Epithelial cell of umbilical artery (primary cell): ENCODE measurements at places on chromosomes 12 and 14. TPM values are rescaled to one million over a fixed set of nuclear protein-coding genes. Genes with fewer than 3 reads are reported as not detected.

The RHOJ gene
- total RNA-seq: 31.5 and 40.3 TPM in 2 replicates

The PRH2 gene
- not detected in 2 replicates for total RNA-seq

The ZNF84 gene
- total RNA-seq: 17.2 and 22.6 TPM in 2 replicates

The MUCL1 gene
- total RNA-seq: not detected in 2 replicates

The GPX2 gene
- not detected in 2 replicates for total RNA-seq

The SVOP gene
- not detected in 2 replicates for total RNA-seq
